Adrenal gland (tissue), 19 donors: ENCODE measurements at places on chromosomes 5 and 9. TPM values are rescaled to one million over a fixed set of nuclear protein-coding genes. Genes with fewer than 3 reads are reported as not detected.

GRCh38 chr5:190366-191035, 794 bp upstream of the LRRC14B start:
- DNase-seq, result no peak

- DNase-seq, result peak; percentile 26
Measured at GRCh38 chr9:14400658-14400995, 86.7 kb upstream of the NFIB start.

DNA sequence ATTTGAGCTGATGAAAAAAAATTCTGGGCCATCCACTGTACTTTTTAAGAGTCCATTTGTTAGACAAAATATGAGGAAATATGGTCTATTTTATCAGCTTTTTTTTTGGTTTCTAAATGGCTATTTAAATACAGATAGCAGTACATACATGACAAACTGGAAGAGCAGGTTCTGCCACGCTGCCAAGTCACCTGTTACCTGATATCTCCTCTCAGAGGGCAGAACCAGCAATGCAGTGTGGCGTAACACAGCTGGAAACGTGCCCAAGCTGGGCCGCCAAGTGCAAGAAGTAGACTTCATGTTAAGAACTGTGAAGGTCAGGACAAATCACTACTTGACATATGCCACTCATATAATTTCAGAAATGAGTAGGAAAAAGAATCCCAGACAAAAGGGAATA, 8.1 kb downstream of the MCIDAS start:
- DNase-seq, result no peak

- peak; percentile 67 for DNase-seq
Measured at GRCh38 chr5:172870291-172870714, 36.3 kb downstream of the ERGIC1 start.

The CDC20B gene
- not detected for total RNA-seq

GRCh38 chr5:82358457-82358856, 80.3 kb upstream of the RPS23 start:
- DNase-seq, result no peak

GRCh38 chr5:140145818-140146522, 20.2 kb downstream of the IGIP start:
- DNase-seq, result peak; percentile 75

The P4HA2 gene
- 11.1 TPM for total RNA-seq

The PCDHB12 gene
- 3.4 TPM for total RNA-seq

DNA sequence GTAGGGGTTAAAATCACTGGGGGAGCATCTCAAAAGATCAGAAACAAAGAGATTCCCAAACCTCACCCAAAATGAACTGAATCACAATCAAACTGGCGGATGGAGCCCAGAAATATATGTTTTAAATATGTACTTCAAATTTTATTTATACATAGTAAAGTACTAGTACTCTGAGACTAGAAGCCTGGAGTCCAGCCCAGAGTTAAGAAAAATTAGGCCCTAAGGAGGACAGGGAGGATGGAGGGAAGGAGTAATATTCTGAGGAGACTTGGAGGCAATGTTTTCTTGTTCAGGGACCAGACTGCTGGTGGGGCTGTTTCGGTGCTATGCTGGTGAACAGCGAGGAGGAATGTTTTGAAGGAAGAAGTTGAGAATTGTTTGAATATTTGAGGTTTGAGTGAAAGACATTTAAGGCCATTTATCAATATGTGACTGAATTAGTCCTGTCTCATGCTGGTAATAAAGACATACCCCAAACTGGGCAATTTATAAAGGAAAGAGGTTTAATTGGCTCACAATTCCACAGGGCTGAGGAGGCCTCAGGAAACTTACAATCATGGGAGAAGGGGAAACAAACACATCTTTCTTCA, 552.4 kb upstream of the DAB2 start:
- no peak for DNase-seq

DNA sequence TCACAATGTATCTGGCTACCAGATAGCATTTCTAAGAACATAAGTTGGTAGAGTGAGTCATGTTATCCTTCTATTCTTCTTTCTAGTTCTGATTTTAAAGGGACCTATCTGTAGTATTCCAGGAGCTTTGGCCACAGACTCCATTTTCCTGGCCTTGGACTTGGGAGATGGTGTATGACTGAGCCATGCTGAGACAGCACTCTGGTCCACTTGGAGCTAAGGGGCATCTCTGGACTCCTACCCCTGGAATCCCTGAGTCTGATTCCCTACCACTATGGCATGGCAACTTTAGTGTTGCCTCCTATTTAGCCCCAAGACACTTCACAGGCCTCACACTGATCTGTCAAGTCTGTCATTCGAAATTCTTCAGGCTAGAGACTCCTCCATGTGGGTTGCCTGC, 58.8 kb downstream of the BAAT start:
- DNase-seq, result no peak

DNA sequence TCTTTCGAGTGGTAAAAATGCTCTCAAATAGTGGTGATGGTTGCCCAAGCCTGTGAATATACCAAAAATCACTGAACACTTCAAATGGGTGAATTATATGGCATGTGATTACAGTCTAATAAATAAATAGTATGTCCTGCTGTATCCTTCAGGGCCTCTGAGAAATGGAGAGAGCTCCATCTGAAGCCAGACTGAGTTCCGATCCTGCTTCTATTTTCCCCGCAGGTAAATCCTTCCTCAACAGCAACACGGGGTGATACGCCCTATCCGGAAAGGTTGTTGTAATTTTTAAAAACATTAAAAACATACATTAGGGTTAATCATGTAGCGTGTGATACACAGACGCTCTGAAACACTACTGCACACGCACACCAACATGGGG, 695 bp upstream of the SNAPC3 start:
- no peak for DNase-seq

The FUBP3 gene
- 28.8 TPM for total RNA-seq

- no peak for DNase-seq
Measured at GRCh38 chr5:177099422-177100093, 12.8 kb downstream of the FGFR4 start.

The PCDHB13 gene
- total RNA-seq, result 0.72 TPM
